ENCODE measurements at places on chromosomes 7 and 10.

DNA sequence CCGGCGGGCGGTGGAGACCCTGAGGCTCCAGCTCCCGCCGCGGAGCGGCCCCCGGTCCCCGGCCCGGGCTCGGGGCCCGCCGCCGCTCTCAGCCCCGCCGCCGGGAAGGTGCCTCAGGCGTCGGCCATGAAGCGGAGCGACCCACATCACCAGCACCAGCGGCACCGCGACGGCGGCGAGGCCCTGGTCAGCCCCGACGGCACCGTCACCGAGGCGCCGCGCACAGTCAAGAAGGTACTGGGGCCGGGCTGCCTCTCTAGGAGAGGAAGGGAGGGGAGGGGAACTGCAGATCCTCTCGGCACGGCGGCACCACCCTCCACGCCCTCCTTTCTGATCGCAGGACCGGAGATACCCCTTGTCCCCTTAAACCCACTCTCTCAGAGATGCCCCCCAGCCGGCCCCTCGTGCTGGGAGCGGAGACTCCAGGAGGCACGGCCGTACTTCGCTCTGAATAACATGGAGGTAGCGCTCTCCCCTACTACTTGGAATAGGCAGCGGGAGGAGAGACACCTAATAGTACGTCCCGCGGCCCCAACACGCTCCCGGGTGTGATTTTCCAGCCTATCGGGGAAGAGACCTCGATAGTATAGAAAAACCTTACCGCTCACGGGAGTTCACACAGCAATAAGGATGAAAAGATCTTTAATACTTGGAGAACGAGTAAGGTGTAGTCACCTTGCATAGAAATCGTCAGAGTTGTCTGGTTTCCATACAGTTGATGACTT lies 538 bp downstream of the AHCYL2 start:
- peak; percentile 78 for DNase-seq

DNA sequence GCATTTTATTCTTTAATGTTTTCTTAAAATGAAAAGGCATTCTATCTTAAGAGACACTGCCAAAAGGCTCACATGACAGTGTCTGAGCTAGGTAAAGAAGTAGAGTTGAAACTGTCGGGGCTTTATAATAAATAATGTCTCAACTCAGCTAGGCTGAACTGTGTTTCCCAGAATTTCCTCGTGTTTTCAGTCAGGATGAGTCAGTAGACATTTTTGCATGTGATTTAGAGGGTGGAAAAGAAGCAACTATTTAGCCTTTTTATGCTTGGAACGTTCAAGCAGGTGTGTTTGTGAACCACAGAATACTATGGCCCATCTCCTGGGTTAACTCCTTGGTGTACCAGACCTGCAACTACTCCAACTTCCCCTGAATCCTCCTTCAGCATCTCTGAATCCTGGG lies 23.4 kb upstream of the LIPA start:
- DNase-seq = no peak

- no peak for DNase-seq
These were observed 1.5 kb downstream of the DNA2 start for GRCh38 chr10:68470300-68470699.

DNA sequence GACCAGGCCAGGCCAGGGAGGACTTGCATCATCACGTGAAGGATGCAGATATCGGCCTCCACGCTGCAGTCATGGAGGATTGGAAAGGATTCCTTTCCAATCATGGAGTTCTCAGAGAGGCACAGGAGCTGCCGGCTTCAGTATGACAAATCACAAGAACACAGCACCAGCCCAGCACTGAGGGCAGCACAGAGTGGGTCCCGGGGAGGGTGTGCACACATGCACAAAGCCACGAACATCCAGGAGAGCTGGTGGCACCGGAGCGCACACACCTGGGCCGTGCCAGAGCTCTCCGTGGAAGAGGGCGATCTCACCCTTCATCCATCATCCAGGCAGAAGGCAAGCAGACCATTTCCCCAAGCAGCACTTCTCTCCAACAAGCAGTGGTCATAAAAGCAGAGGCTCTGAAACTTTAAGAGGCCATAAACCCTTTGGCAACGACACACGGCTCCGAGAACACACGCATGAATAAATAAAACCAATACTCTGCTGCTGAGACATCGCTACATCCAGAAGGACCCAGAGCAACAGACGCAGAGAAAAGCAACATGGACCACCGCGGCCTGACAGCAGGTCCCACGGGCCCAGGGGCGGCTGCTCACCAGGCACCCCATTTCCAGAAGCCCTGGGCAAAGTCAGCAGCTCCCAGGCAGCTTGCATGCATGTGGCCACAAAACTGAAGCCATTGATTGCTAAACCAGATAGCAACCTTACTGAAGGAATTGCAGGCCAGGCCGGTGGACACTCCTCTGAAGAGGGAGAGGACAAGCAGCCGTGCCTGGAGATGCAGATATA lies 180.8 kb downstream of the USP6NL start:
- no peak for DNase-seq

DNA sequence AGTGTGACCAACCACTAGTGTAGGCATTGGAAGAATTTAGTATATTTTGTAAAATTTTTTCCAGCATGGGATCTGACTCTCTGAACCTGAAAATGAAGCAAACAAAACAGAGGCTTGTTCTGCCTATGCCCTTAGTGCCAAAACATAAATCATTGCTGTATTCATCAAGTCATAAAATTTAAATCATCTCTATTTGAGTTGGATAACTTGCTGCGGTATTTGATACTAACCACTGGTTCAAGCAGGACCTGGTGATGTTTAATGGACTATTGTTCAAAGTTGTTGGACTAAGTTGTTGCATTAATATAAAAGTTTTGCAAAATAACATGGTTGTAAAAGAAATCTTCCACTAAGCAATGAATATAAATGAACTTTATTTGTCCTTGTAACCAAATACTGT lies 19.8 kb upstream of the RPA3 start:
- no peak for DNase-seq

DNA sequence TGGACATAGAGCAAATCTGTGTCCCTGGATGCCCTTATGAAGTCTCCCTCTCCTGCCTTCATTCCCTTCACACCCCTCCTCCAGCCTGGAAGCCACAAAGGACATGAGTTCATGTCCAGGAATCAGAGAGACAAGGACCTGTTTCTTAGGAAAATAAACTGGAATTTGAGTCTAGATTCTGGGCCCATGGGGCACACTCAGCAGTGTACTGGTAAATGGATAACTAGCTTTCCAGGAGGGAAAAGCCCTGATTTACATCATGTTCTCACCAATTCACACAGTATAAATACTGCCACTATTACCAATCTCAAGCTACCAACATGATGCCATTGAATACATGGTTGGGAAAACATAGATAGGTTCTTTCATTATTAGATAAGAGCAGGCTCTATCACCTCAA lies 9.9 kb downstream of the FAM237B start:
- no peak for DNase-seq

DNA sequence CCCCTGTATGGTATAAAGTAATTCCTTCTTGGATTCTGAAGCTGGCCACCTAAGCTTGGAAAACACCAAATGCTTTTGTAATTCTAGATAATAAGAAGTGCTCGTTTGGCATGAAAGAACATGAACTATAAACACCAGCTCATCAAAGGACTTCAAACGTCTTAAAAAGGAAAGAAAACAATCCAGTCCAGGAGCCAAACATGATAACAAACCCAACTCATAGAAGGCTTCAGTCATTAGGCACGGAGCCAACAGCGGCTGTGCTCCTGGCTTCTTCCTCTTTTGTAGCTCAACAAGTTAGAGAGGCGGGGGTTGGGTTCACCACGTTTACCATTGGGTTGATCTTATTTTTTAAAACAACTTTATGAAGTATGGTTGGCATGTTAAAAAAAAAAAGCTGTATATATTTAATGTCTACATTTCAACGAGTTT lies 56.4 kb upstream of the ECHDC3 start:
- peak; percentile 99 for DNase-seq

DNA sequence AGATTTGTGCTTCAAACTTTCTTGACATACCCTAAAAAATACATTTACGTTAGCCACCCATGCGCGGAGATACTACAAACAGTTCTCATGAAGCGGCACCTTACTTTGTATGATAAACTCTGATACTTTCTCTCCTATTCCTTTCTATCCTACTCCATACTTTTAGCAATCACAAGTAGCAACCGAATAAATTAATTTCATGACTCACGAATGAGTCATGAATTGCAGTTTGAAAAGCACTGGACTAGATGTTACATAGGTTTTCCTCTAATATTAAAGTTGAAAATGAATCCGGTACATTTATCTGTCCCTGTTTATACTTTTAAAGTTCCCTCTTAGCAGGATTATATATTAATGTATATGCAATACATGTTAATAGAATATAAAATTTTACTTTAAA lies 67.6 kb downstream of the CUBN start:
- no peak for DNase-seq

DNA sequence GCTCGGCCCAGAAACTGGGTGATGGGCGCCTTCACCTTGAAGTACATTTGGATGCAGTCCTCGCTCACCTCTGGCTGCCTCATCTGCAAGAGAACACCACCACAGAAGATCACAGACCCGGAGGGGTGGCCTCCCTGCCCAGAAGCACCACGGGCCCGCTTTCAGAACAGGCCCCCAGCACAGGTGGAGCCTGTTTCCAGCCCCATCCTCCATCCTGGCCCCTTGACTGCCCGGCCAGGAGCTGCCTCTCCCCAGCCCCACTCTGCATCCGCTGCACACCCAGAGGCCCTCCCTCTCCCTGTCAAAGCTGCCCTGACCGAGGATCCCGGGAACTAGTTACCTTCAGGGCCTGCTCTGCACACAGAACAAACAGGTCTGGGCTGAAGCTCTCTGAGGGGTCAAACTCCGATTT lies 724 bp downstream of the CFAP46 start:
- DNase-seq = no peak

DNA sequence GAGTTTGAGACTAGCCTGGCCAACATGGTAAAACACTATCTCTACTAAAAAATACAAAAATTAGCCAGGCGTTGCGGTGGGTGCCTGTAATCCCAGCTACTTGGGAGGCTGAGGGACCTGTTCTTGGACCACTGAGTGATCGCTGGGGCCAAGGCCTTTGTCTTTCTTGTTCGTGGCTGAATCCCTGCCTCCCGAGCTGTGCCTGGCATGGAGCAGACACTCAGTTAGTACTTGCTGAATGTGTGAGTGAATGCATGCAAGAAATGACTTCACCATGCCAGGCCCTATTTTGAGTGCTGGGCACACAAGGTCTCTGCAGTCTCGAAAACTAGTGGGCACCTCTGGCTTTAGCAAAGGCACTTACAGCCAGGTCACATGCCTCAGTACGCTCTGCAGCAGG lies 85.1 kb downstream of the HIP1 start:
- no peak for DNase-seq

DNA sequence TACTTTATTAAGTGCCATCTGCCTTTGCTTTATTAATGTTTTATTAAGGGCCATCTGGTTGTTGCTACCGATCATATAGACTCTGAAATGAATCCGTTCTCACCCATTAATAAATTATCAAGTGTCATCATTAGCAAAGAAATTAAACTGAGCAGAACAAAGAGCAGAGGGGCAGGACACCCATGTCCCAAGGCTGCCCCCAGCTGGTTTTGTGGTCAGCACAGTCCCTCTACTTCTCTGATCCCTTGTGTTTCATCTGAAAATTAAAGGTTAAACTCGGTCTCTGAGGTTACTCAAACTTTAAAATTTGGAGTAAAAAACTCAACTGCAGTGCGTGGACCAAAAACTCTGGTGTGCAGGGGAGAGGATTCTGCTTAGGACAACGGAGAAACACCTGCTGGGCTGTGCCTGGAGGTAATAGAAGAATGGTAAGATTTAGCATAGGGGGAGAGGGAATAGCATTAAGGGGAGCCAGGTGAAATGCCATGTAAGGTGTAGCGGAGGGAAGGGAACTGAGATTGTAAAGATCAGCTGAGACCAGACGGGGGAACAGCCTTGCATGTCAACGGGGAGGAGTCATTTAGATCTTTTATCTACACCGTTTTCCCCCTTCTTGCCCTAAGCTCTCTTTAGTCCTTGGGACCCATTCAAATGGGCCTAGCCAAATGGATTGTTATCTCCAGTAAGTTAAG lies 10.8 kb upstream of the GSDME start:
- no peak for DNase-seq

GRCh38 chr10:74962517-74962916 lies 136.1 kb downstream of the KAT6B start:
- no peak for DNase-seq

DNA sequence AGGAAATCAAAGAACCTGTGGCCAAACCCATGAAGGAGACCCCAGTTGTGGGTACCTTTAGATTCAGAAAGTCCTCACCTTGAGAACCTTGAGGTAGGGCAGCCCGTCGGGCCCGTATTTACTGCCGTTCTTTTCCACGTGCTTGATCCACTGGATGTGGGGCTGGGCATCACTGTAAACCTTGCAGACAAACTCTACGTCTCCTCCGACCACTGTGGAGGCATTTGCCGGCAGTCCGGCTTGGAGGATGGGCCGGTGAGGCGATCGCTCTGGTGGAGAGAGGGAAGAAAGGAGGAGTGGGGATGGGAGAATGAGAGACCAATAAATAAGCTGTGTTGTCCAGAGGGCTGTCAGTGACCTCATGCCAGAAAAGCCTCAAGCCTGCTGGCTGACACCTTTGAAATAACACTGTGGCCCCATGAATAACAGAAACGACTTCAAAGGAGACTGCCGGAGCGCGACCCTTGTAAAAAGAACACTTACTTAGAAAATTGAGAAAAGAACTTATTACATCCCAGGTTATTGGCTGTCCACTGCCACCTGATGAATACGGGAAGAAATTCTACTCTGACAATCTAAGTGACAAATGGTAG lies 78.2 kb downstream of the FGFR2 start:
- no peak for DNase-seq

- DNase-seq = no peak
These were observed 40.4 kb downstream of the TMEM270 start for GRCh38 chr7:73901231-73901822.

GRCh38 chr10:27536437-27536836 lies 32.3 kb downstream of the RAB18 start:
- peak; percentile 59 for DNase-seq

- no peak for DNase-seq
These were observed 60.8 kb upstream of the BTRC start for GRCh38 chr10:101293007-101293723.

DNA sequence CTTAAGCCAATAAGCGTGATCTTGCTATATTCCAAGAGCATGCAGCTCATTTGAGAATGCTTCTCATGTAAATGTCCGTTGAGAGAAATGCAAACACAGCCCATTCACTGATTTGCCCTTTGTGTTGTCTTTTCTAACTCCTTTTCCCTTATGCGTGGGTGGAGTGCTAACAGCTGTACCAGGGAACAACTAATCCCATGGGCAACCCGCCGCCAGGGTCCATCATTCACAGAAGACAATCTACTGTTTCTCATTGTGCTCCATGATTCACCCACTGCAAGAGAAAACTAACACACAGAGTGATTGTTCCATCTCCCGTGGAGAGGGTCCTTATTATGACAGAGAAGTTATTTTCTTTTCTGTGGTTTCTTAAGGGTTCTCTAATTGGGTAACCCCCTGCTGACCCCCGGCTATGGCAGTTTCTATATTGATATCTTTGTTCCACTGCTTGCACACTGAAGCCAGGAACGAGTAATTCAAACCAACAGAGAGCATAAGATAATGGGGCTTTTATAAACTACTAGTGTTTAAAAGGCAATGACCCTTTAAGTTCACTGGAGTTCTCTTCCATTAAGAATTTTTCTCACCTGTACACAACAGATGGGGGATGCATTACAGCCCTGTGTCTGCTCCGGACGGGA lies 298.7 kb downstream of the BAMBI start:
- DNase-seq = no peak

Data from hematopoietic multipotent progenitor cell treated with erythropoietin and hydrocortisone succinate and interleukin-3 and kit ligand, for 4 days (in vitro differentiated cells).